H1 (cell line): ENCODE measurements at places on chromosomes 6 and 20. TPM values are rescaled to one million over a fixed set of nuclear protein-coding genes. Genes with fewer than 3 reads are reported as not detected.

GRCh38 chr6:34246249-34246562, 2.6 kb downstream of the SMIM29 start:
- DNase-seq: no peak

EMILIN3 gene
- 5.2 TPM in 2 replicates for polyA plus RNA-seq

DNA sequence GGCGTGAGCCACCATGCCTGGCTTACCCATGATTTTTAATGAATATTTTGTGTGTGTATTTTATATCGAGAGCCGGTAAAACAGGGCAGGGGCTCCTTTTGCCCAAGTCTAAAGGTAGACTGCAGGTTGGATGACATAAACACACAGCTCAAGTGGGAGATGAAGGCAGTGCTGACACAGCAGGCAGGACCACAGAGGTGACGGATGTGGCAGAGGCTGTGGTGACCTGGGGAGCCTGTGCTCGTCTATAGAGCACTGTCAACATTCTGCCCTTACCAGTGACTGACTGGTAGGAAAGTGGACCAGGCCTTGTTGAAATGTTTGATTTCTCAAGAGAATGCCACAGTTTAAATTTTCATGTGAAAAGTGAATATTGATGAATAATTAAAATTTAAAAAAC, 137.5 kb downstream of the ZFP64 start:
- no peak for DNase-seq

- DNase-seq: no peak
These were observed 51.7 kb downstream of the CNKSR3 start for GRCh38 chr6:154458565-154459470.
